ENCODE measurements at places on chromosomes 12 and 14. TPM values are rescaled to one million over a fixed set of nuclear protein-coding genes. Genes with fewer than 3 reads are reported as not detected.

The COX6A1 gene
- total RNA-seq, result 480 TPM

The LALBA gene
- not detected for total RNA-seq

The CRACR2A gene
- total RNA-seq, result 2.1 TPM

The LPCAT3 gene
- 13.2 TPM for total RNA-seq

The PHETA1 gene
- total RNA-seq, result 4.7 TPM

The EFS gene
- 6.3 TPM for total RNA-seq

The PIWIL1 gene
- not detected for total RNA-seq

The SCNN1A gene
- not detected for total RNA-seq

The GPD1 gene
- 0.44 TPM for total RNA-seq

The CEBPE gene
- total RNA-seq, result not detected

The NPAS3 gene
- total RNA-seq, result under 0.01 TPM

The MYL2 gene
- not detected for total RNA-seq

The HRK gene
- under 0.01 TPM for total RNA-seq

The CPNE6 gene
- total RNA-seq, result not detected

The NYNRIN gene
- total RNA-seq, result 6.5 TPM

The HVCN1 gene
- 2.3 TPM for total RNA-seq

The RD3L gene
- total RNA-seq, result not detected

The VDR gene
- 6.1 TPM for total RNA-seq

The GNG2 gene
- total RNA-seq, result 11.8 TPM

The ADSS1 gene
- 5.5 TPM for total RNA-seq

The KLRG1 gene
- total RNA-seq, result 0.53 TPM

The BMP4 gene
- total RNA-seq, result 8.6 TPM

The HOXC6 gene
- total RNA-seq, result not detected

The MYH7 gene
- total RNA-seq, result not detected

The DNAJC22 gene
- total RNA-seq, result 4.9 TPM

The MYF5 gene
- not detected for total RNA-seq

The EPYC gene
- total RNA-seq, result not detected

The ACSM4 gene
- not detected for total RNA-seq

The DNAH10 gene
- 0.13 TPM for total RNA-seq

The FGF23 gene
- total RNA-seq, result not detected

The AMN1 gene
- total RNA-seq, result 20.6 TPM

The GLT1D1 gene
- total RNA-seq, result not detected

Data from aortic smooth muscle cell (primary cell).